ENCODE measurements at places on chromosomes 3 and 15.

DNA sequence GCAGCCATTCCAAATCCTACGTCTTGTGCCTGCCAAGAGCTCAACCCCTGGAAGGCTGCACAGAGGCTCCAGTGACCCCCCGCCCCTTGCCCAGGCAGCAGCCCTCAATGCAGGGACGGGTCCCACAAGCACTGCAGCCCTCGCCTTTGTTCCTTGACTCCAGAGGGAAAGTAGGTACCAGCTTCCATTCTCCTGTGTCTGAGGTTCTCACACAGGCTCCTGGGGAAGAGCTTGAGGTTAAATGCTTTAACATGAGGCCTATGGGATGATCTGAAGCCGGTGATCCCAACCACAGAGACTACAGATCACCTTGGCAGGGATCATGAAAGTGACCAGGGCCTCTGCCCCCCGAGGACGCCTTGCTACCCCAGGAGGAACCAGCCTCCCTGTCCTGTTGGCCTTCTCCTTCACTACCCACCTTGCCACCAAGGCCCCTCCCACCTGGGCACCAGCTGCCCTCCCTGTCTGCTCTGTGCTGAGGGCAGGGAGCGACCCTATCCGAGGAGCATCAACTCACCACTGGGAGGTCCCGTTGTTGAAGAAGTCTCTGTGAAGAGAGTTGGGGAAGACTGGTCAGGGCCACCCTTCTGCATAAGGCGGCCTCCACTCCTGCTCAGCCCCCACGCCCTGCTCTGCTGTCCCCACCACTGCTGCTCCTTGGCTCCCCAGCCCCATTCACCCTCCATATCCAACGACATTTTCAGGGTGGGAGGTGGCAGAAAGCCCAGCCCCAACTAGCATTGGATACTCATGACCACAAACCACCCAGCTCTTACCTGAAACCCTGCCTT lies 95.3 kb downstream of the SEC22A start:
- DNase-seq, result no peak

DNA sequence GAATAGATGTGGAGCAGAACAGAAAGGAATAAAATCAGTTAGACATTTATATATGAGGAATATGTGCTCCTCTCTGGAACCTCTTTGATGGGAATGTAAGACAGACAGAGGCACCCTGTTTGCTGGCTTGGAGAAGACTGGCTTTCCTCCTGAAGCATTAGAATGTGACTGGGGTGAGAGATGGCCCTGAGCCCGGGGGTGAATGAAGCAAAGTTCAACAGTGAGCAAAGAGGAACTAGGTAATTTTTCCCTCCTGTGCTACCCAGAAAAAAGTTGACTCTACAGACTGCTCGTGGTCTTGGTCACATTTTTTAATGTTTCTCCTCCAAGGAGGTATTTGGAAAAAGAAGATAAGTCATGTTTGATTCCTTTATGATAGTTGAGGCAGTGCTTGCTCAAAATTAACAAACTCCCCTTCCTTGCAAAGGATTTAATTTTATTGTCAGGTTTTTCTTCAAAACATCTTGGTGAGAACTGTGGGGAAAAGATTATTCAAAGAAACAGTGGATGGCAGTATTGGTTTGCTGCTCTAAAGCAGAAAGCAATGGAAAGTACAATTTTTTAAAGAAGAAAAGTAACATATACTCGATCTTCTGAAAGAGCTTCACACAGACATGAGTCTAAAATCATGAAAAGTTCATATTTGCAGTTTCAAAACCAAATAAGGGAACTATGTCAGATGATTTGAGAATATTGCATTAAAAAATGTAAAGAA lies 370.4 kb upstream of the CDIN1 start:
- DNase-seq, result no peak

DNA sequence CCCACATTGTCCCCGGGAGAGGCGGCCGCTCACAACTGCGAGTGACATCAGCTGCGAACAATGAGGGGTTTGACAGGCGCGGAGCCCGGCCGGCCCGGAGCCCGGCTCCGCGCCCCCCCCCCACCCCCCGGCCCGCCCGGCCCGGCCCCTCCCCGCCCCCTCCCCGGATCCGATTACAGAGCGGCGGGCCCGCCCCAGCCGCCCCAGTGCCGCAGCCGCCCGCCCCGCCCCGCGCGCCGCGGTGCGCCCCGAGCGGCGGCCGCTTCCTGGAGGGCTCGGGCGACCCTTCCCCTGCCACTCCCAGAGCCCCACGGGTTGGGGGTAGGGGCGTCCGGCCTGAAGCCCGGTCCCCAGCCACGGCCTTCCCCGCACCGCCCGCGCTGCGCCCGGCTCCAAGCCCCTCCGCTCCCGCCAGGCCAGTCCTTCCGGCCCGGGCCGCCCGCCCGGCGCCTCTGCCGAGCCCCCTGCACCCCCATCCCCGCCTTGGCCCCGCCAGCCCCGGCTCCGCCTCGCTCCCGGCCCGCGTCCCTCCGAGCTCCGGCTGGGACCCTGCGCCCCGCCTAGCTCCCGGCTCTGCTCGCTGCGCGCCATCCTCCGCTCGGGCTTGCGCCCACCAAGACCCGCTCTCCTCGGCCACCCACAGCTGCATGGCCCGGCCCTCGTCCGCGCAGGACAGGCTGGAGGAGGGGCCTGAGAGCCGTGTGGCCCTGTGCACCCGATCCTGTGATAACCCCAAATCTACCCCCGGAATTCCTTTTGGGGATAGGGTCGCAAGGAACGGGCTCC lies at the start of gene PCBP4:
Gene PCBP4 (minus strand): TSS at position 71 of the 786 bp plus-strand sequence. CDS start 6,214 bp downstream, outside the sequence.
- DNase-seq, result no peak

DNA sequence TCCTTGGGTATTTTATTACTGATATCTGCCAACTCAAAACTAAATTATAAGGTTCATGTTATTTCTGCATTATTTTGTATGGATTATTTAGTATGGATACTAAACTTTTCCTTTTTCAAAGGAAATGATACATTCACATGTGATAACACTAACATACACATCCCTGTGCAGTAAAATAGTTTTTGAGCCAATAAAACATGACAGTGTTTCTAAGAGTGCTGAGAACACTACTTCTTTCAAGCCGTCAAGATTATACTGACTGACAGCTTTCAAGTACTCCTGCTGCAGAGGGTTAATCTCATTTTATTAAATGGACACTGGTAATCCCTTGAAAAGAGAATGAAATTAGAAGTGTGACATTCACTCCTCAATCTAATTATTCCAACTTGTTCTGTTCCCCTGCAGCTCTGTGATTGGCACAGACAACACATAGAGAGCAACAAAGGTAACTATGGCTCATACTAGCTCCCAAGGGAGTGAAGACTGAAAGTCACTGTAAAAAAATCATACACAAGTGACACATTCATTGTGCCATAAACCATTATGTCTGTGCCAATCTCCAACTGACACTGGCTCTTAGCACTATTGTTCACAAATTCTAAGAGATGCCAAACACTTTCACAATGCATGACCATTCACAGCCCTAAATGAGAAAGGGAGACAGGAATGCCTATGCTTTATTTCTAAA lies 468.6 kb downstream of the SHQ1 start:
- no peak for DNase-seq

Measured in ureter (tissue), 1 donor.